ENCODE measurements at places on chromosomes 7 and 10. TPM values are rescaled to one million over a fixed set of nuclear protein-coding genes. Genes with fewer than 3 reads are reported as not detected.

DNA sequence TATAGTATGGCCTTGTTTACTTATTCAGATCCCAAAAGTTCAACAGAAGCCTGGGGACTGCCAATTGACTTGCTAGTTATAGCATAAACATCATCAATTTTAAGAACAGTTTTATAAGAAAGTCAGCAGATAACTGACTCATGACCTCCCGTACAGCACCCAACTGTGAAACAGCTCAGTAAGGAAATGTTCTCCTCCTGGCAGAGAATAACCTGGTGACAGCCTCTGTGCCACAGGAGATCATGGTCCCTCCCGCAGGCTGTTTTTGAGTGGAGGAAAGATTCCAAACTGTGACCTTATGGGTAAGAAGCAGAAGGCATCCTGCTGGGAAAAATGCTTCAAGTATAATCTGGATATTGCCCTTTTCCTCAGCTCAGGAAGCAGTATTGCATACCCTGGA, 182.5 kb downstream of the SEMA3D start:
- peak; percentile 52 for DNase-seq

DNA sequence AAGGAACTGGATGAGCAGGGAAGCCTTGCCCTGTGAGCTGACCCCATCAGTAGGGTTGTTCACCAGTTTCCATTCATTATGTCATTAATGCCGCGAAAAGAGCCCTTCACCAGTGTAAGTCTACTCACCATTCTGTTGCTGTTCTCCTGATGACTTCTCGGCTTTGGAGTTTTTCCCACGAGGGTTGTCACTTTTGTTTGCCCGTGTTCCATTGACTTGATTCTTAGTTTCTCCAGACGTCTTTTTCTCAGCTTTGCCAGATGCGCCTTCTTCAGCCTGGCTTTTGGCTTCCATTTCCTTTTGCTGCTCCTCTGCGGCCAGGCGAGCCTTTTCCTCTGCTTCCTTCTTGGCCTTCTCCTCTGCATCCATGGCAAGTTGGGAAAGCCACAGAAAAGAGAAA, 128.8 kb downstream of the PPP1R17 start:
- no peak for DNase-seq

- no peak for DNase-seq
These were observed 112.3 kb upstream of the PFKP start for GRCh38 chr10:2955064-2955463.

EVX1 gene
- total RNA-seq = 0.10 TPM

DNA sequence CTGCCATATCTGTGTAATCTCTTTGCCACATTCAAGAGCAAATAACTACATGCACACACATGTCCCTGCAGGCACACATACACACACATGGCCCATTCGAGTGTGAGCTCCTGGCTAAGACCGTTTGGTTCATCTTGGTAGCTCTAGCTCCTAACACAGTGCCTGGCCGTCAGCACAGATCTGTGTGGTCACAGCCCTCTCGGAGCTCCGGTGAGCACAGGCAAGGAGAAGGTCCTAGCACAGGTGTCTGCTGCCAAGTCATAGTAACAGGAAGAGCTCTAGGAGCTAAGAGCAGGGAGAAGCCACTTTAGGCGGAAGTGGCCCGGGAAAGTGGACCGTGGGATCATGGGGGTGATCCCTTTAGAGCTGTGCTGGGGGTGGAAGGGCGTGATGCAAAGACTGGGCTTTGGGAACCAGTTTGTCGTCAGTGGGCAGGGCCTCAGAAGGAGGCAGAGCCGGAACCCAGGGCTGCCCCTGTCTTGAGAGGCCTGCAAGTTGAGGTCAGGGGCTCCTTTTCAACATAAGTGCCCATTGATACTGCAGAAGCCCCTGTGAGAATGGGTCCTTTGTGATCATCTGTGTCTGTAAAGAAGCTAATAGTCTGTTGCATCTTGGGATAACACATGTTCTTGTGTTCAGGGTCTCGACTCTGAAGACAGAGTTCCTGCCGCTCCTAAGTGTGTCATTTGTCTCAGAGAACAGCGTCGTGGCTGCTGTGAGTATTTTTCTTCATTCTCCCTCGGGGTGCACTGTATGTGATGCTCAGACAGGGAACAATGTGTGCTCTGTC, 16.6 kb upstream of the ARPC1B start:
- no peak for DNase-seq

CRTAC1 gene
- total RNA-seq = 0.23 TPM

DNA sequence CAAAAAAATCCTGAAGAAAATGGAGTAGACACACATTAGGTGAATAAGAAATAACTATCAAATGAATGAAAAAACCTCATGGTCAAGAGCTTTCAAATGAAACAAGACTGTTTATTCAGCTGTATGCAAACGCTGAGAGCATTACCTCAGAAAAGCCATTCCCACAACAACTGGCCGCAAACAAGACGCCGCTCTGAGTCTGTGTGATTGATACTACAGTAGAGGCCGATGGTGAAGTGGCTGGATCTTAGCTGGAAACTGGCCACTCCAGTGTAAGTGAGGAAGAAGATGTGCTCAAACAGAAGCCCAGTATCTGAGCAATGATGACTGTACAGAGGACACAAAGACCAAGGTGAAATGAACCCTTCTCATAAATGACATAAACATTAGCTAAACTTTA, 252.4 kb upstream of the GHITM start:
- no peak for DNase-seq

DNA sequence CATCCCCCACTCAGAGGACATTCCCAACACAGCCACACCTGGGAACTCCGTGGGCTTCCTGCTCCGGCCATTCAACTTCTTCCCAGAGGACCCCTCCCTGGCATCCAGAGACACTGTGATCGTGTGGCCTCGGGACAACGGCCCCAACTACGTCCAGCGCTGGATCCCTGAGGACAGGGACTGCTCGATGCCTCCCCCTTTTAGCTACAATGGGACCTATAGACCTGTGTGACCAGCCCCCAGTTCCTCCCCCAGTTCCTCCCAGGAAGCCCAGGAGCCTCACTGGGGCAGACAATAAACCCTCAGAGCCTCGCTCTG, 8.6 kb downstream of the AOC1 start:
- no peak for DNase-seq

GRCh38 chr7:148021507-148022045, 569.0 kb upstream of the C7orf33 start:
- no peak for DNase-seq

- DNase-seq = no peak
These were observed 557.8 kb downstream of the AUTS2 start for GRCh38 chr7:70156057-70156456.

RAB19 gene
- total RNA-seq = 0.92 TPM

DNA sequence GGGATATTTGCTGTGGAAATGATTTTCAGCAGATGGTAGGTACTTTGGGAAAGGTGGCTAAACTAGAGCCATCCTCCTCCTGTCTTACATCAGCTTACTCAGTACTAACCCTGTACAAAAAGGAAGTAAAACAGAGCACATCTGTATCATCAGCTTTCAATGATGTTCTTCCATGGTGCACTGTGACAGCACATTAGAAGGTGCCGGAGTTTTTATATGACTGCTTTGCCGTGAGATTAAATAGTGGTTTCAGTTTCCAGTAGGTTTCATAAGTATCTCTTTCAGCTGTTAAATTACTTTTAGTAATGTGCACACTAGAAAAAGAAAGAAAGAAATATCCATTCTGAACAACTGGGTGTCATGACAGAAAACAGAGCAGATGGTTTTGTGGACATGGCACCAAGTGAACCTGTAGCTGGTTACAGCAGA, 86.5 kb downstream of the ARID5B start:
- DNase-seq = no peak

EPHB4 gene
- 192 TPM for total RNA-seq

FGFBP3 gene
- total RNA-seq = 1.5 TPM

GRCh38 chr10:50636618-50637579, 13.1 kb upstream of the SGMS1 start:
- no peak for DNase-seq

SFTPA1 gene
- total RNA-seq = 3.8 TPM

Measured in Panc1 (cell line).